Spinal cord (tissue), 10 donors: ENCODE measurements at places on chromosomes 12 and 14. TPM values are rescaled to one million over a fixed set of nuclear protein-coding genes. Genes with fewer than 3 reads are reported as not detected.

Gene STXBP6
- total RNA-seq = 49.3 TPM

Gene ZNF384
- 33.8 TPM for total RNA-seq

DNA sequence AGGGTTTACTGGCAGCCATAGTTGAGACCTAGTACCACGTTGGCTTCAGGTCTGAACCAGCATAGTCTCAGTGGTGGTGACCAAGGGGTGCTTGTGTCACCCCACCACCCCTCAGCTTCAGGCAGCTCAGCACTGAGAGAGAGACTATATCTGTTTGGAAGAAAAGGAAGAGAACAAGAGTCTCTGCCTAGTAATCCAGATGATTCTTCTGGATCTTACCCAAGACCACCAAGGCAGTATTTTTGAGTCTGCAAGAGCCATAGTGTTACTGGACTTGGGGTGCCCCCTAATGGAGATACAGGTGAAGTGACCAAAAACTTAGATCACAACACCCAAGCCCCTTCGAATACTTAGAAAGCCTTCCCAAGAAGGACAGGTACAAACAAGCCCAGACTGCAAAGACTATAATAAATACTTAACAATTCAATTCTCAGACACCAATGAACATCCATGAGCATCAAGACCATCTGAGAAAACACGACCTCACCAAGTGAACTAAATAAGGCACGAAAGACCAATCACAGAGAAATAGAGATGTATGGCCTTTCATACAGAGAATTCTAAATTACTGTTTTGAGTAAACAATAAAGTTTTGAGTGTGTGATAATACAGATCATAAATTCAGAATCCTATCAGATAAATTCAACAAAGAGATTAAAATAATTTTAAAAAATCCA, 107.0 kb downstream of the HELB start:
- peaks cover 7% of the 10 kb centered on the region for H3K4me1 ChIP-seq
- H3K27me3 ChIP-seq = no peaks in the 10 kb centered on the region
- no peak for DNase-seq
- H3K4me3 ChIP-seq = no peak overlapping the region

GRCh38 chr12:68200854-68201253, 24.8 kb downstream of the IL26 start:
- H3K27me3 ChIP-seq = no peaks in the 10 kb centered on the region
- no peaks in the 10 kb centered on the region for H3K36me3 ChIP-seq
- H3K4me3 ChIP-seq = no peak overlapping the region

DNA sequence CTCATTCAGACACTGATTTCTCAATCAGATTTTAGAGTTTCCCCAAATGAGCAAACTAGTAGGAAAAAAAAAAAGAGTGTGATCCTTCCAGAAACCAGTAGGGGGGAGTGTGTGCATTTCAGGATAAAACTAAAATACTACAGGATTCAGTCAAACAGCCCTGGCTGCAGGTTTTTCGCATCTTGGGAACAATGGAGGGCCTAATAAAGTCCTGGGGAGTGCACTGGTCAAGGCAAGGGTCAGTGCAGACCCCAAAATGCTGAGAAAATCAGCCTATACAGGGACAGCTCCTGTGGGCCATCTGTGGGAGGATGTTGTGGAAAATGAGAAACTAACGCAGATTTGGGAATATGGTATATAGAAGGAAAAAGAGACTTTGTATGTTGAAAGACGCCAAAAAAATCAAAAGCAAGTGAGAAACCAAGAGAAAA, 22.2 kb upstream of the ABCD4 start:
- H3K4me3 ChIP-seq = no peak overlapping the region
- no peaks in the 10 kb centered on the region for H3K36me3 ChIP-seq
- H3K27ac ChIP-seq = no peak overlapping the region

DNA sequence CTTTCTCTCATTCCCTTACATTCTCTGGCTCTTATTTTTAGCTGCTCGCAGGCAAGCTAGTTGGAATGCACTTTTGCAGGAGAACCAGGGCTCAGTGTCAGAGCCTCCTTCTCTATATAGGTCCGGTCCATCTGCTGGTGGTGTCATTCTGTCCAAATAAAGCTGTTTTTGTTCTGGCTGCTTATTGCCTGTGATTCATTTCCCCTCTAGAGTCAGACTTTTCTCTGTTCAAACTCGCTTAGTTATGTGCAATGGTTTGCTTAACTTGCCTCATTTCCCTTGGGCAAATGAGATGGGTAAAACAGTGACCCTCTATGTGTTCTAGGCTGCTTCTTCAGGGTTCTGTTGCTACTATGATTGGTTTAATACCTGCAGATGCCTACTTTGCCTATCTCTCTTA, 2.9 kb downstream of the SMARCD1 start:
- H3K36me3 ChIP-seq = peaks cover 59% of the 10 kb centered on the region
- H3K4me1 ChIP-seq = peaks cover 11% of the 10 kb centered on the region
- H3K27ac ChIP-seq = no peak overlapping the region
- DNase-seq = no peak
- no peaks in the 10 kb centered on the region for H3K27me3 ChIP-seq

- H3K4me1 ChIP-seq = no peaks in the 10 kb centered on the region
- no peaks in the 10 kb centered on the region for H3K27me3 ChIP-seq
- H3K27ac ChIP-seq = no peak overlapping the region
- no peaks in the 10 kb centered on the region for H3K36me3 ChIP-seq
These were observed 69.3 kb downstream of the PRKD1 start for GRCh38 chr14:29858299-29858698.

- H3K27me3 ChIP-seq = no peaks in the 10 kb centered on the region
- DNase-seq = no peak
- no peaks in the 10 kb centered on the region for H3K4me1 ChIP-seq
These were observed 188.7 kb downstream of the KITLG start for GRCh38 chr12:88391556-88391955.
